ENCODE measurements at places on chromosomes 2 and 18. TPM values are rescaled to one million over a fixed set of nuclear protein-coding genes. Genes with fewer than 3 reads are reported as not detected.

PROKR1 gene
- total RNA-seq = 0.07 TPM

- no peak overlapping the region for H3K27ac ChIP-seq
- no peak for DNase-seq
- peaks cover 78% of the 10 kb centered on the region for H3K27me3 ChIP-seq
- peaks cover 28% of the 10 kb centered on the region for H3K4me1 ChIP-seq
- H3K36me3 ChIP-seq = no peaks in the 10 kb centered on the region
Observed at GRCh38 chr2:63049970-63050333, 678 bp upstream of the OTX1 start.

FKBP7 gene
- total RNA-seq = 3.9 TPM

GRCh38 chr2:23593752-23594459, 208.9 kb downstream of the KLHL29 start:
- no peaks in the 10 kb centered on the region for H3K4me1 ChIP-seq
- no peaks in the 10 kb centered on the region for H3K36me3 ChIP-seq
- H3K4me3 ChIP-seq = no peak overlapping the region
- no peaks in the 10 kb centered on the region for H3K27me3 ChIP-seq

C1QL2 gene
- not detected for total RNA-seq

- no peak overlapping the region for H3K4me3 ChIP-seq
- no peaks in the 10 kb centered on the region for H3K27me3 ChIP-seq
- no peak for DNase-seq
- no peaks in the 10 kb centered on the region for H3K36me3 ChIP-seq
- no peak overlapping the region for H3K27ac ChIP-seq
Observed at GRCh38 chr18:71068338-71068737, 779.5 kb downstream of the SOCS6 start.

DNA sequence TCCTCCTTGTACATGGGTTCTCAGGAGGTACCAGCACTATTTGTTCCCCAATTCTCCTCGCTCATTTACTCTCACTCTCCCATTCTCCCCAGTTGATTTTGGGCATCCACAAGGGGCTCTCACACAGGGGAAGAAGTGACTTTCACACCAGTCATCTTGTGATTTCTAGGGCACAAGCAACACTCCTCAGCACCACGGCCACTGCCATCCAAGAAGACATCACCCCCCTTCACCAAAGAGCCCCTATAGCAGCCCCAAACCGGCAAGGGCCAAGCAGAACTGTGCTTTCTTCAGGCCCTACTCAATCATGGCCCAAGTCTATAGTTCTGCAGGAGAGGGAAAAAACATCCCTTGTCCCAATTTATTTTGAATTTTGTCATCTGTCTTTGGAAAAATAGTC, 209.2 kb upstream of the ARL4C start:
- no peaks in the 10 kb centered on the region for H3K4me1 ChIP-seq
- no peaks in the 10 kb centered on the region for H3K36me3 ChIP-seq
- H3K27ac ChIP-seq = no peak overlapping the region
- no peak for DNase-seq
- H3K4me3 ChIP-seq = no peak overlapping the region
- no peaks in the 10 kb centered on the region for H3K27me3 ChIP-seq

- H3K36me3 ChIP-seq = no peaks in the 10 kb centered on the region
- H3K4me1 ChIP-seq = no peaks in the 10 kb centered on the region
- H3K27ac ChIP-seq = peak overlapping the region; percentile 31
- no peak overlapping the region for H3K4me3 ChIP-seq
- no peaks in the 10 kb centered on the region for H3K27me3 ChIP-seq
Observed at GRCh38 chr2:46858702-46859090, 56.9 kb downstream of the MCFD2 start.

- no peak for DNase-seq
Observed at GRCh38 chr2:153971250-153971649, 99.5 kb downstream of the GALNT13 start.

DNA sequence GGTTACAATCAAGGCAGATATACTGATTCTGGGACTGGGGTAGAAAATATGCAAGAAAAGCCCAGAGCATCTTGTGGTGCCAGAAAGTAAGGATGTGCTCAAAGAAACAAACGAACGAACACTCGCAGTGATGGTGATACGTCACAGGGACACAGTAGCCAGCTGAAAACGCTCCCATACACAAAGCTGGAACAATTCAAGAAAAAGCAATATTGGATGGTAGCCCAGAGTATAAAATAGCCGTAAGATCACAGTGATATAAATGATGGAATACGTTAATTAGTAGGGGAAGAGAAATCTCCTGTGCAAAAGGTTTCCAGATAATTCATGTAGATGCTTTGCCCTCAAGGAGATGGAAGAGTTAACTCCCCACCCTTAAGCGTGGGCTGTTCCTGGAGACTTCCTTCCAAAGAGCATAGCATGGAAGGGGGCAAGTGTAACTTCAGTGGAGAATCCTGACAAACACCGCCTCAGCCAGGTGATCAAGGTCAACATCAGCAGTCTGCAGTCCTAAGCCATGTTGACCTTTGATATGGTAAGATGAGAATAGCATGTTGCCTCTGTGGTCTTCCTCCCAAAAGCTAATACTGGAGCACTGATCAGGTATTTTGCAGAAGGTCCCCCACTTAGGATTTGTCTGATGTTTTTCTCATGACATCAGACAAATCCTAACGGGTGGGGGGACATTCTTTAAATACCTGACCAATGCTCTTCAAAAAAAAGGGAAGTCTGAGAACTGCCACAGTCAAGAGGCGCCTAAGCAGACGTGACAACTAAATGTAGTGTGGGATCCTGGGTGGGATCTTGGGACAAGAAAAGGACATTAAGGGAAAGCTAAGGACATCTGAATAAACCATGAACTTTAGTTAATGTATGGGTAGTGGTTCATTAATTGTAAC, 99.0 kb downstream of the NCK2 start:
- DNase-seq = no peak
- H3K27me3 ChIP-seq = no peaks in the 10 kb centered on the region
- H3K36me3 ChIP-seq = no peaks in the 10 kb centered on the region
- H3K27ac ChIP-seq = no peak overlapping the region

GRCh38 chr18:72869226-72870185, 1.7 kb upstream of the NETO1 start:
- H3K4me1 ChIP-seq = no peaks in the 10 kb centered on the region
- H3K27me3 ChIP-seq = peaks cover 3% of the 10 kb centered on the region
- DNase-seq = no peak
- no peak overlapping the region for H3K27ac ChIP-seq
- H3K36me3 ChIP-seq = no peaks in the 10 kb centered on the region
